ENCODE measurements at places on chromosomes 13 and 19.

- DNase-seq, result no peak
Observed at GRCh38 chr19:51324167-51324481, 12.7 kb downstream of the IGLON5 start.

- no peak for DNase-seq
Observed at GRCh38 chr13:51233117-51233826, 11.1 kb downstream of the FAM124A start.

DNA sequence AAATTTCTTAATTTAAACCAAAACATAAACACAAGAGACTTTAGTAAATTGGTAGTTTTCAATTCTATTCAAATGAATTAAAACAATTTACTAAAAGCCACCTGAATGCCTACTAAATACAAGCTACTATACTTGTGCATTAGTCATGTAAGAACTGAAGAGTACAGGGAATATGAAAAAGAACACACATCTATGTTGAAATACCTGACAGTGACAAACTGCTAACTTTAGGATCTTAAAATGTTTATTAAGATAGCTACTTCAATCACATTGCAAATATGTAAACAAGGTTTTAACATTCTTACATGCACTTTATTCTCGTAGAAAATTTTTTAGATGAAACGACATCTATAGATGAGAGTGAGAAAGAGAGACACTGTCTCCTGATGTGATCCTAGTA, 4.1 kb downstream of the SPRYD7 start:
- no peak for DNase-seq

GRCh38 chr13:43587376-43587775, 199.4 kb downstream of the ENOX1 start:
- DNase-seq, result no peak

DNA sequence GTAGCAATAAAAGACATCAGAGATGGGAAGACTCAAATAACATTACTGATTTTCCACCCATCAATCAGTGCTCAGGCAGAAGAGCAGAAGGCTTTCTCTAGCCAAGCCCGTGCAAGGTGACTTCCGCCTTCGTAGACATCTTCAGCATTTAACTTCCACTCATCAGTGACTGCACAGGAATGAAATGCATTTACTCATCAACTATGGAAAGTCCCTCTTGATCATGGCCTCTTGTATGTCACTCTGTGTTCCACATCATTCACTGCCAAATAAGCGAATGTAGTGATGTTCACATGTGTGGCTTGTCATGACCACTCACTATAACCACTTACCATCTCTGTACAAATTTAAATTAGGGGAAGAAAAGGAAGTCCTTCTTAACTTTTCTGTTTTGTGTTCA, 49.4 kb downstream of the SACS start:
- DNase-seq, result no peak

DNA sequence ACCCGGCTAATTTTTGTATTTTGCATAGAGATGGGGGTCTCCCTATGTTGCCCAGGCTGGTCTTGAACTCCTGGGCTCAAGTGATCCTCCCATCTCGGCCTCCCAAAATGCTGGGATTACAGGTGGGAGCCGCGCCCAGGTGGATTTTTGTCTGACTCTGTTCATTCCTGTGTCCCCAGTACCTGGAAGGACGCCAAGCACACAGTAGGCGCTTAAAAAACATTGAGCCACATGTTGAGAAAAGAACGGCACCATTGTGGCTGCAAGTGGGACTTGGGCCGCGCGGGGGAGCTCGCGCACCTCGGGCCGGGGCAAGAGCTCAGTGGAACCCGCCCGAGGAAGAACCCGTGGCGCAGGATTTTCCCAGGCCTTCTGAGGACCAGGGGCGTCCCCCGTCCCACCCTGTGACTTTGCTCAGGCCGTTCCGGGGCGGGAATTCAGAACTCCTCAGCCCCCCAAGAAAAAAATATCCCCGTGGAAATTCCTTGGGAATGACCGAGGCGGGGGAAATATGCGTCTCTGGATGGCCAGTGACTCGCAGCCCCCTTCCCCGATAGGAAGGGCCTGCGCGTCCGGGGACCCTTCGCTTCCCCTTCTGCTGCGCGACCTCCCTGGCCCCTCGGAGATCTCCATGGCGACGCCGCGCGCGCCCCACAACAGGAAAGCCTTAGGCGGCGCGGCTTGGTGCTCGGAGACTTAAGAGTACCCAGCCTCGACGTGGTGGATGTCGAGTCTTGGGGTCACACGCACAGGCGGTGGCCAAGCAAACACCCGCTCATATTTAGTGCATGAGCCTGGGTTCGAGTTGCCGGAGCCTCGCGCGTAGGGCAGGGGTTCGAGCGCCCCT, 1.4 kb upstream of the ICAM1 start:
- DNase-seq, result peak; percentile 83

DNA sequence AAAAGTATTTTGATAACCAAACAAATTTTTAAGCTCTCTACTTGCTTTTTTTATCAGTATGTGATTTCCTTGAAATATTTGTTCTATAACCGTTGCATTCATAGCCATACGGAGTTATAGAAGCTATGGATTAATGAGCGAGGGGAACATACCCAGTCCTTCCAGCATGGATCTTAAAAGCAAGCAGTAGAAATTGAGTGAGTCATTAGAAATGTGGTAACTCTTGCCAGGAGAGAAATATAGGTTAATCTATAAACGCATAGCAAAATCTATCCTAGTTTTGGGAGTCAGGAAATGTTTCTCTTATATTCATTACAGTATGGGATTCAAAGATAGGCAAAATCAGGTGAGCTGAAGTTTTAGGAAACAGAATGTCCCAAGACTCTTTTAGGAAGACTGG, 507.4 kb downstream of the DACH1 start:
- DNase-seq, result no peak

GRCh38 chr19:50178859-50179537, 15.9 kb upstream of the IZUMO2 start:
- DNase-seq, result no peak

DNA sequence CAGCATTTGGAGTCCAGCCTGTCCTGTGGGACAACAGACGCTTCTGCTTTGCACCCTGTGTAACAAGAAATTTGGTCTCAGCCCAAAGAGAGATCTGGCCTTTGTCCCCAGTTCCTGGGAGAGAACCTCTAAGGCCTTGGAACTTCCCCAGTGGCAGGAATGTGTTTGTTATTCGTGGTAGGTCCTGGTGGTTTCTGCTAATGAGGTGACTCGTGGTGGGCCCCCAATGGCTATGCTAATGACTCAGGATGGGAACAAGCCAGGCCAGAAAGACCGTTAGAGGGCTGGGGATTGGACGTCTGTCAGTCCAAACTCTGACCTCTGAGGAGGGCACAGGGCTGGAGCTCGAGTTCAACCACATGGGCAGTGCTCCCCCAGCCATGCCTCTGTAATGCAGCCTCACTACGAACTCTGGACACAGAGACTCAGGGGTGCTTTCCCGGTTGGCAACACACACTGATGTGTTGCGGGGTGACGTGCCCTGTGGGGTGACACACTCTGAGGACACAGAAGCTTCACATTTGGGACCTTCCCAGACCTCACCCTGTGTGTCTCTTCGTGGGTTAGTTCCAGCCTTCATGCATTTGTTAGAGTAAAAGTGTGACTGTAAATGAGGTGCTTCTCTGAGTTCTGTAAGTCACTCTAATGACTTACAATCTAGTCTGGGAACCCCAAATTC, 38.9 kb downstream of the TEX29 start:
- DNase-seq, result no peak

DNA sequence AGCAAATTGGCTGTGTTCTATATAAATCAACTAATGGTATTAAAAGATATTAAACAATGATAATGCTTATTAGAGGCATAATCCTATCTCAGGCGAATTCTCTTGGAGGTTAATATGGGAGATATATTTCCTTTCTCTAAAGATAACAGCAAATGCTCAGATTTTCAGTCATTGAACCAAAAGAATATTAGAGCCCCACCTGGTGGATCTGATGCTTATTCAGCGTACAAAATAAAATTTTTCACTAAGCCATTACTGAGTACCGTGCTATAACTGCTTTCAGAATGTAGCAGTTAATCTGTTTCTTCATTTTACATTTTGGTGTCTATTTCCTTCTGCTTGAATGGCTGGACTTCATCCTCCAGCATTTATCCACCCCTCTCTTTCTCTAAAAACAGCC, 143.3 kb upstream of the IPO5 start:
- no peak for DNase-seq

DNA sequence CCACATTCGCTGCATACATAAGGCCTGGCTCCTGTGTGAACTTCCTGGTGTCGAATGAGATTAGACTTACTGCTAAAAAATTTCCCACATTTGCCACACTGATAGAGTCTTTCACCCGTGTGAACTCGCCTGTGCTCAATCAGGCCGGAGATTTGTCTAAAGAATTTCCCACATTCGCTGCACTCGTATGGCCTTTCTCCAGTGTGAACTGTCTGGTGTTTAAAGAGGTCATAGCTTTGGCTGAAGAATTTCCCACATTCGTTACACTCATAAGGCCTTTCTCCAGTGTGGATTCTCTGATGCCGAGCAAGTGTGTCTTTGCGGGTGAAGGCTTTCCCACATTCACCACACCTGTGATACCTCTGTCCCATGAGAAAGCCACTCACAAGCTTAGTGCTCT, 6.5 kb downstream of the ZNF671 start:
- DNase-seq, result no peak

GRCh38 chr19:19540715-19541515, 2.9 kb downstream of the CILP2 start:
- peak; percentile 62 for DNase-seq

- no peak for DNase-seq
Observed at GRCh38 chr19:56101746-56102535, 19.2 kb downstream of the ZNF787 start.

- no peak for DNase-seq
Observed at GRCh38 chr19:48365602-48366001, 1.4 kb downstream of the SYNGR4 start.

DNA sequence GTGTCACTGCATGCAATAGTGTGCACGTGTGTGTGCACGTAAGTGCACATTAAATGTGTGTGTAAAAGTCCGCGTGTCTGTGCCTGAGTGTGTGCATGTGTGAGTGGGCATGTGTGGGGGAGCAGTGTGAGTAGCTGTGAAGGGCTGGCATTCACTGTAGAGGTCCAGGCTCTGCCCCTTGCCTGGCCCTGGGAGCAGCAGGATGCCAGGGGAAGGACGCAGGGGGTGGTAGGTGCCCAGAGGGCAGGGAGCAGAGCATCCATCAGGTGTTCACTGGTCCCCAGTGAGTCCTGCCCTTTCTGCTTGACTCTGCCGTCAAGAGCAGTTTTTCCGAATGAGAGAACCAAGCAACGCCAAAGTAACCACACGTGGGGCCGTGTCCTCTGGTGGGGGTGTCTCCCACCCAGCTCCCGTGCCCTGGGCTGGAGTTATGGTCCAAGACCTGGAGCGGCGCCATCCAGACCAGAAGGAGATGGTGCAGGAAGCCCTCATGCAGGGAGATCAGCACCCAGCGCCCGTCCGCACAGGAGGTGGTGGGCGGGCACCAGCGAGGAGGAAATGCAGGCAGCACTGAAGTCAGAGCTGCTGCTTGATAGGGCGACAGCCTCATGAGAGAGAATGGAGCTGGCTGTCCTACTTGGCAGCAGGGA, 68.5 kb downstream of the TEX29 start:
- DNase-seq, result no peak

DNA sequence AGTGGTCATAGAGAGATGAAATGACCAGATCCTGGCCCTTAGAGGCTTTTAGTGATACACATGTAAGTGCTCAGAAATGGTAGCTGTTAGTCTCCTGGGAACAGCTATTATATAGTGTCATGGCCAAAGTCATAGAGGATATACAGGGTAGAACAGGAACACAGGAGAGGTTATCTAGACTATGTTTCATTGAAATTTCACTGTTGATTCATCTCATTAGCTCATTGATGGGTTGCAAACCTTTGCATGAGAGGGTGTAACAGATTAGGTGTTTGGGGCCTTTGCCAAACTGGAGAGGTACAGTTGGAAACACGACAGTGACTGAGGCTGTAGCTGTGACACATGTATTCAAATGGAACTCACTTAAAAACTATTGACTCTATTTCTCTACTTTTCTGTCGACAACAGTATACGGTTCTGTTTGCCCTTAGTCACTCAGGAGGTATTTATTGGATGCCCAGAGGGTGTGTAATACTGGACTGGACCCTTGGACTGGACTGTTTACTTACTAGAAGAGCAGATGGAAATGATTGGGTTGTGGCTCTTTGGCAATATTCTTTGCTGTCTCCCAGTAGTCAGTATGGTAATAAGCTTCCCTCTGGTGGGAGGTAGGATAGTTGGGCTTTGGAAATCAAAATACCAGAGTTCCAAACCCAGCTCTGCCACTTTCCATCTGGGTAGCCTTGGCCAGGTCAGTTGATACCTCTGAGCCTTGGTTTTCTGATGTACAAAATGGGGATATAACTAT, 29.8 kb downstream of the ARHGAP35 start:
- DNase-seq, result no peak

GRCh38 chr13:36915106-36915505, 4.9 kb downstream of the SMAD9 start:
- DNase-seq, result no peak

DNA sequence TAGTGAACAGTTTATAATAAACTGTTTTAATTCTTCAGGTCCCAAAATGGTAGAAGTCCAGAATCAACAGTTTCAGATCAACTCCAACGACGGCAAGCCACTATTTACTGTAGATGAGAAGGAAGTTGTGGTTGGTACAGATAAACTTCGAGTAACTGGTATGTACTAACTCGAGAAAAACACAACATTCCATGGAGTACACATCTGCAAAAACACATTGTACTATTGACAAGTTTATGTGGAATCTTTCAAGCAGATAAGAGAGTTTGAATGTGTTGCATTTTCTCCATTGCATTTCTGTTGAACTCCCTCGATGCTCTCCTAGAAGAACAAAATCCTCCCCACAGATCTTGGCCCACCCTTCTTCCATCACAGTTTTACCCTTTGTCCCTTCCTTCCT, 98.5 kb downstream of the SGCG start:
- no peak for DNase-seq

- no peak for DNase-seq
Observed at GRCh38 chr13:47294691-47295090, 397.8 kb upstream of the HTR2A start.

DNA sequence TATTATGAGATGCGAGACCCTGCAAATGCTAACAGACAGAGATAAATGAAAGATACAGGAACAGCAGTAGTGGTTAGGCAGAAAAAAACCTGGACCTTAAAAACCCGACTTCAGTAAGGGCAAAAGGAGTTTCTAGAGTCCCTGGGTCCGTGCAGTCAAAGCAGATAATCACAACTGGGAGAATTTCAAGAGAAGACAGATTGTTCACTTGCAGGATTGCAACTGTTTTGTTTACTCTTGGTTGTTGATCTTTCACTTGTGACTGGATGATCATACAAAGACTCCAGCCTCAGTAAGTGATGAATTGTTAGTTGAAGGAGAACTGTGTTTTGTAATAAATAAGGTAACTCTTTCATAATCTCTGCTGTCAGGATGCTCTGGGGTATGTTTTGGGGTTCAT, 135.1 kb downstream of the GPC6 start:
- no peak for DNase-seq

GRCh38 chr13:47564041-47564440, 437.0 kb downstream of the SUCLA2 start:
- no peak for DNase-seq

All from CD8-positive, alpha-beta memory T cell (primary cell).